Activated CD8-positive, alpha-beta T cell treated with anti-CD3 and anti-CD28 coated beads for 36 hours (primary cell): ENCODE measurements at places on chromosomes 2 and 18.

GRCh38 chr2:229653531-229653930 is 60.8 kb downstream of the DNER start:
- DNase-seq: no peak
- peaks cover 11% of the 10 kb centered on the region for H3K27me3 ChIP-seq
- H3K4me3 ChIP-seq: no peak overlapping the region

- no peaks in the 10 kb centered on the region for H3K36me3 ChIP-seq
- no peaks in the 10 kb centered on the region for H3K27me3 ChIP-seq
Observed at GRCh38 chr2:156006721-156007618, 325.6 kb downstream of the NR4A2 start.

GRCh38 chr18:58637946-58638345 is 9.1 kb upstream of the ALPK2 start:
- no peaks in the 10 kb centered on the region for H3K27me3 ChIP-seq
- no peak for DNase-seq
- peaks cover 32% of the 10 kb centered on the region for H3K4me1 ChIP-seq
- no peak overlapping the region for H3K4me3 ChIP-seq

- DNase-seq: no peak
- no peak overlapping the region for H3K4me3 ChIP-seq
- no peak overlapping the region for H3K27ac ChIP-seq
- peaks cover 34% of the 10 kb centered on the region for H3K36me3 ChIP-seq
- H3K4me1 ChIP-seq: no peaks in the 10 kb centered on the region
Observed at GRCh38 chr2:53697092-53697491, 70.5 kb upstream of the CHAC2 start.

- no peak for DNase-seq
- peaks cover 2% of the 10 kb centered on the region for H3K27me3 ChIP-seq
- no peaks in the 10 kb centered on the region for H3K36me3 ChIP-seq
- no peak overlapping the region for H3K27ac ChIP-seq
- no peaks in the 10 kb centered on the region for H3K4me1 ChIP-seq
- H3K4me3 ChIP-seq: no peak overlapping the region
Observed at GRCh38 chr2:219918944-219919343, 291.5 kb downstream of the SLC4A3 start.

DNA sequence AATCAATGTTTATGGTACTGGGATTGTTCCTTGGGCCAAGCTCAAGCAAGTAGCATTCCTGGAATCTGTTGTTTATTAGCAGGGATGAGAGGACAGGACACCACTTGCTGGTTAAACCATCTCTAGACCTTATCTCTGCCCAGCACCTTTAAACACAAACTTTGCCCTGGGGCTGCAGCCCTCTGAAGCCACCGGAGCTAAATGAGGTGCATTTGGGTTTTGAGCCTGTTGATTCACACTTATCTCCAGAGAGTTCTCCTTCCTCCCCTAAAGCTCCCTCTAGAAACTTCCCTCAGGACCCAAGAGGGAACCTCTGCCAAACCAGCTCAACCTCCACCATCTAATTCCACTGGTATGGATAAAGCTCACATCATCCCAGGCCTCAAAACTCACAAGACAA is 94.8 kb upstream of the EPAS1 start:
- peaks cover 1% of the 10 kb centered on the region for H3K27me3 ChIP-seq
- no peak for DNase-seq
- peaks cover 27% of the 10 kb centered on the region for H3K4me1 ChIP-seq
- H3K27ac ChIP-seq: no peak overlapping the region

- H3K27me3 ChIP-seq: no peaks in the 10 kb centered on the region
- H3K4me3 ChIP-seq: no peak overlapping the region
- H3K4me1 ChIP-seq: peaks cover 8% of the 10 kb centered on the region
Observed at GRCh38 chr2:74426181-74426758, 4.7 kb downstream of the WDR54 start.
